ENCODE measurements at places on chromosomes 6 and 20. TPM values are rescaled to one million over a fixed set of nuclear protein-coding genes. Genes with fewer than 3 reads are reported as not detected.

Gene SNX9
- total RNA-seq, result 44.0 TPM

GRCh38 chr6:43077981-43078511 is 1.9 kb downstream of the PTK7 start:
- no peak for DNase-seq
- H3K4me1 ChIP-seq, result peaks cover 13% of the 10 kb centered on the region
- no peaks in the 10 kb centered on the region for H3K36me3 ChIP-seq
- no peaks in the 10 kb centered on the region for H3K27me3 ChIP-seq

Gene HLA-F
- 23.1 TPM for total RNA-seq

DNA sequence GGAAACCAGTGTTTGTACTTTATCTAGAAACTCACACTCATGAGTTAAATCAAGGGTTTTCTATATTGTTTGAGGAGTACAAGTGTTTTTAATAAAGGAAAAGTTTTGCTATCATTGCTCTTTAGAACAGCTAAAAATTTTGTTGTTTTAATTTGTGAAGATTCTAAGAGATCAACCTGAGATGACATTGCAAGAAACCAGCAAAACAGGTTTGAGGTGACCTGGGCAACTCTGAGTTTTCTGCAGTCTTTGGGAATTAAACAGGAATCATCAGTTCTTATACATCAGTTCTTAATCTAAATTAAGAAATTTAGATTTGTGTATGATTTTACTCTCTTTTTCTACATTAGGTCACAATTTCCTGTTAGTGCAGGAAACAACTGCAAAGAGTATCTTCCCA is 114.5 kb downstream of the JAG1 start:
- no peak for DNase-seq
- no peaks in the 10 kb centered on the region for H3K27me3 ChIP-seq
- no peak overlapping the region for H3K4me3 ChIP-seq

Gene TFAP2A
- total RNA-seq, result not detected

Gene SPACA1
- not detected for total RNA-seq

GRCh38 chr6:37277001-37277409 is 19.1 kb upstream of the TMEM217 start:
- peaks cover 20% of the 10 kb centered on the region for H3K4me1 ChIP-seq
- peaks cover 17% of the 10 kb centered on the region for H3K36me3 ChIP-seq
- H3K27ac ChIP-seq, result no peak overlapping the region
- no peak for DNase-seq
- no peak overlapping the region for H3K4me3 ChIP-seq
- H3K27me3 ChIP-seq, result no peaks in the 10 kb centered on the region

DNA sequence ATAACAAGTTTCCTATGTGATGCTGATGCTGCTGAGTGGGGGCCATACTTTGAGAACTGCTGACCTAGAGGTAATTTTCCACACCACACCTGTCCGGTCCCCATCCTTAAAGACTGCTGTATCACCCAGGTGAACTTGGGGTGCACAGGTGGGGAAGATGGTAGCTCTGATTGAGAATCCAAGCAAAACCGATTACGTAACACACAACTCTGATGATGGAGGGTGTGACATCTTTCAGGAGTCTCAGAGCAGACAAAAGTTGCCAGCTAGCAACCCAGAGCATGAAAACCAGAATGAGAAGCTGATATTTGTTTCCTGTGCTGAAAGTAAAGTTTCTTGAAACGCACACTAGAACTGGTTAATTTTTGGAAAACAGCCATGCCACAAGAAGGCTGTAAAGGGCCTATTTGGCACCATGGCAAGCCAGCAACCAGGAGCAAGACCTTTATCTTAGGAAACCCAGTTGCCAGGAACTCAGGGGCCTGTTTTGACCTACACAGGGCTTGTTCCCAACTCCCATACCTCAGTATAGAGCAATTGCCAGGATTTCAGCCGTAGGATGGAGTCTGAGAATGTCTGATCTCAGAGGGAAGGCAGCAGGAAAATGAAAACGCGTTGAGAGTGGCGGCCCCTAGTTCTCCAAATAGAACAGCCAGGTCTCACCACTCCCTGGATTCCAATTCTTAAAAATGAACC is 21.6 kb upstream of the TBC1D7 start:
- H3K27me3 ChIP-seq, result no peaks in the 10 kb centered on the region
- H3K27ac ChIP-seq, result peak overlapping the region; percentile 50
- H3K4me3 ChIP-seq, result no peak overlapping the region
- H3K4me1 ChIP-seq, result peaks cover 3% of the 10 kb centered on the region
- no peaks in the 10 kb centered on the region for H3K36me3 ChIP-seq
- no peak for DNase-seq

DNA sequence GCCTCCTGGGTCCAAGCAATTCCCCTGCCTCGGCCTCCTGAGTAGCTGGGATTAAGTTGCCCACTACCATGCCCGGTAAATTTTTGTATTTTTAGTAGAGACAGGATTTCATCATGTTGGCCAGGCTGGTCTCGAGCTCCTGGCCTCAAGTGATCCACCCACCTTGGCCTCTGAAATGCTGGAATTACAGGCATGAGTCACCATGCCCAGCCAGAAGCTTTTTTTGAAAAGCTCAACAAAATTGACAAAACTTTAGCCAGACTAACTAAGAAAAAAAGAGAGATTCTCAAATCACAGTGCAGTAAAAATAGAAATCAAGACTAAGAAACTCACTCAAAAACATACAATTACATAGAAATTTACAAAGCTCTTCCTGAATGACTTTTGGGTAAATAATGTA is 420.6 kb downstream of the COL12A1 start:
- no peak overlapping the region for H3K27ac ChIP-seq
- peaks cover 2% of the 10 kb centered on the region for H3K4me1 ChIP-seq
- H3K4me3 ChIP-seq, result no peak overlapping the region
- H3K27me3 ChIP-seq, result no peaks in the 10 kb centered on the region
- DNase-seq, result no peak

GRCh38 chr20:54255157-54255556 is 47.3 kb downstream of the PFDN4 start:
- no peaks in the 10 kb centered on the region for H3K36me3 ChIP-seq
- no peak overlapping the region for H3K27ac ChIP-seq
- DNase-seq, result no peak
- H3K4me3 ChIP-seq, result no peak overlapping the region
- no peaks in the 10 kb centered on the region for H3K27me3 ChIP-seq
- H3K4me1 ChIP-seq, result no peaks in the 10 kb centered on the region

DNA sequence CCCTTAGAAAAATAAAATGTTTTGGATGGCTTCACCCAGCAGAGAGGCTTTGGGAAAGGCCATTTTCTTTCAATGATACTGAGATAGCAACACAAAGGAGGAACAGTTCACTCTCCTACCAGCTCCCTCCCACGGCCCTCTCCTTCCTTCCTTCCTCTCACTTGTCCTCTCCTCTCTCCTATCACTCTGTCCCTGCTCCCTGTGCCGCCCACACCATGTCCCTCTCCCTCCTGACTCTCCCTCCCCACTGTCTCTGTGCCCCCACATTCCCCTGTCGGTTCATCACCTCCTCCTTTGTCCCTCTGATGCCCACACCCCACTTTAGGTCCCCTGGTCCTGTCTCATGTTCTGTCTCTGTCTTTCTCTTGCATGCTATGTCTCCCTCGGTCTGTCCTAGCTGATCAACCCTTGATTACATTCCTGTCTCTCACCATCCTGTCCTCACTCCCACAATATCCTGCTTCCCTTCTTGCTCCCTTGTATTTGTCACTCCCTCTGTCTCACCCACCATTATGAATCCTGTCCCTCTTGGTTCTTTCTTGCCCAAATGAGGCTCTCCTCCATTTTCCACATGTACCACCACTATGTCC is 30.1 kb downstream of the ELMO2 start:
- no peaks in the 10 kb centered on the region for H3K27me3 ChIP-seq
- no peaks in the 10 kb centered on the region for H3K36me3 ChIP-seq
- no peak overlapping the region for H3K27ac ChIP-seq
- no peak overlapping the region for H3K4me3 ChIP-seq
- no peak for DNase-seq

- no peaks in the 10 kb centered on the region for H3K36me3 ChIP-seq
- no peak for DNase-seq
- peak overlapping the region; percentile 72 for H3K27ac ChIP-seq
- peak overlapping the region; percentile 76 for H3K4me3 ChIP-seq
- no peaks in the 10 kb centered on the region for H3K27me3 ChIP-seq
Observed at GRCh38 chr6:26088344-26088743, 1.1 kb downstream of the HFE start.

GRCh38 chr6:4670290-4670689 is 105.9 kb upstream of the CDYL start:
- no peaks in the 10 kb centered on the region for H3K27me3 ChIP-seq
- H3K4me1 ChIP-seq, result no peaks in the 10 kb centered on the region
- DNase-seq, result no peak
- no peak overlapping the region for H3K4me3 ChIP-seq

DNA sequence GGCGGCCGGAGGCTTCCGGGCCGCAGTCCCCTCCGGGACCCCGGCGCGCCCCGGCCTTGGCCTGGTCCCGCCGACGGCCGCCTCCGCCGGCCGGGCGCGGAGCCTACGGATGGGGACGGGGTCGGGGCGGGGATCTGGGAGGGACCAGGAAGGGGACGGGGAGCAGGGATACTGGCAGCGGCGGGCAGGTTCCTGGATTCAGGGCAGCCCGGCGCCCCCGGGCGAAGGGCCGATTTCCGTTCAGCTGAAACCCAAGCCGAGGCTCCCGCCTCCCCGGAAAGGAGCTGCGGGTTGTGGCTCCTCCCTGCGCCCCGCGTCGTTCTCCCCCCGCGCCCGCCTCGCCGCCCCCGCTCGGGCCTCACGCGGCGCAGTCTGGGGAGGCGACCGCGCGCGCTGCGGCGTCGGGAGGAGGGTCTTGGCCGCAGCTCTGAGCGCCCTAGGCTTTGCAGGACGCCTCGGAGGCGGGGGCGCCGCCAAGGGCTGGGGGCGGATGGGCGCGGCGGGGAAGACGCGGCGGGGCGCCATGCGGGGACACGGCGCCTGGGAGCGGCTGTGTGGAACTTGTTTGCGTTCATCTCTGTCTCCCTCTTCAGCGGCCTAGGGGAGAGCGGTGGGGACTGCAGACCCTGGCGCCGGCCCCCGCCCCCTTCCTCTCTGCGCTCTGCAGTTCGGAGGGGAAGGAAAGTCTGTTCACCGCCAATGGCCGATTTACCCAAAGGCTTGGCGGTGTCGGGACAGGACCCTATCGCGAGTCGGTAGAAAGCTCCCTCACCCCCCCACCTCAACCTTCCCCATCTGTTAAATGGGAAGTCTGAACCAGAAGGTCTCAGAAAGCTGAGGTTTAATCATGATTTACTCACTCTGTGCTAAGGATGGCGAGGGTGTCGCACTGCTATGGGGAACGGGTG is 22.7 kb upstream of the TMEM181 start:
- no peak overlapping the region for H3K27ac ChIP-seq
- peak; percentile 34 for DNase-seq
- no peaks in the 10 kb centered on the region for H3K36me3 ChIP-seq
- H3K4me3 ChIP-seq, result peak overlapping the region; percentile 57

- H3K4me3 ChIP-seq, result no peak overlapping the region
- H3K27me3 ChIP-seq, result no peaks in the 10 kb centered on the region
- no peak overlapping the region for H3K27ac ChIP-seq
- H3K36me3 ChIP-seq, result no peaks in the 10 kb centered on the region
Observed at GRCh38 chr6:134146268-134147033, 94.0 kb upstream of the SLC2A12 start.

Gene C6orf89
- 54.2 TPM for total RNA-seq

DNA sequence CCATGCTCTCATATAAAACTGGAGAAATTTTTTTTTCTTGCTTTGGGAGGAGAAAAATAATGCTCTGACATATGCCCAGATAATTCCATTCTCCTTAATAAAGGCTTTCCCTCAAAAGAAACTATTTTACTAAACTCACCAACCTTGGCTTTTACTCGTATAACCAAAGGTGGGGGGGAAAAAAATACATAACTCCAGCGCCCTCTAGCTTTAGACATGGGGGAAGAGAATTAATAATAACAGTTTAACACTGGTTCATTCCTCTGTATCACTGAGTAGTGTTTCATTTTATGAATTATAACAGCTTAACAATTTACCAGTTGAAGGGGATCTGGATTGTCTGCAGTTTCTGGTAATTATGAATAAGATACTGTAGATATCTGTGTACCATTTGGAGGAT is 1226.1 kb downstream of the GRIK2 start:
- no peak for DNase-seq
- no peak overlapping the region for H3K27ac ChIP-seq
- no peak overlapping the region for H3K4me3 ChIP-seq
- H3K27me3 ChIP-seq, result no peaks in the 10 kb centered on the region
- no peaks in the 10 kb centered on the region for H3K4me1 ChIP-seq
- no peaks in the 10 kb centered on the region for H3K36me3 ChIP-seq

GRCh38 chr6:129342243-129342642 is 367.7 kb downstream of the ARHGAP18 start:
- no peak overlapping the region for H3K4me3 ChIP-seq
- no peak for DNase-seq
- no peaks in the 10 kb centered on the region for H3K4me1 ChIP-seq
- H3K27ac ChIP-seq, result peak overlapping the region; percentile 43
- H3K27me3 ChIP-seq, result no peaks in the 10 kb centered on the region
- no peaks in the 10 kb centered on the region for H3K36me3 ChIP-seq

Gene FAM209B
- total RNA-seq, result not detected

GRCh38 chr6:42525206-42525605 is 38.6 kb upstream of the UBR2 start:
- H3K36me3 ChIP-seq, result no peaks in the 10 kb centered on the region
- H3K27ac ChIP-seq, result no peak overlapping the region
- H3K27me3 ChIP-seq, result no peaks in the 10 kb centered on the region
- H3K4me3 ChIP-seq, result no peak overlapping the region
- H3K4me1 ChIP-seq, result no peaks in the 10 kb centered on the region
- DNase-seq, result no peak

DNA sequence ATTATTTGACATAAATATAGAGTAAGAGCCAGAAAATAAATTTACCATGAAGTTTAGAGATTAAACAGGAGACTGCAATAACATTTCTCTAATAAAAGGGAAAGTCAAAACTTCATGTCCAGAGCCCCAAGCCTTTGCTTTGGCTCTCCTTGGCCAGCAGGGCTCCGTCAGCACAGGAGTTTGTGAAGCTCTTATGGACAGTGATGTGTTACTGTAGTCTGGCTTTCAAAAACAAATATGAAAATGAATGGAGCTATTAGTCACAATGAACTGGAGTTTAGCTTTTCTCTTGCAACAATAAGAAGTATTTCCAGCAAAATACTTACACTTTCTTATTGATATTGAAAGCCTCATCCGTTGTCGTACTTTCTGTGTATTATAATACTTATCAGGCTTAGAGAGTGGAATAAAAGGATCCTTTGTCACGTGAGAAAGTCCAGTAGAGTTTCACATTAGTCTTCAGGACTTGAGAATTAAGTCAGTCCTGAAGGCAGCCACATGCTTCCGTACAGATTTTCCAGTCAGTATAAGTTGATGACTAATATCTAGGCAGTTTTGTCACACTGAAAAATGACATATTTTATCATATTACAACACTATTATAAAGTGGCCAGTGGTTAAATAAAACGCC is 117.0 kb upstream of the PRL start:
- no peaks in the 10 kb centered on the region for H3K27me3 ChIP-seq
- no peaks in the 10 kb centered on the region for H3K4me1 ChIP-seq
- H3K27ac ChIP-seq, result no peak overlapping the region
- H3K36me3 ChIP-seq, result no peaks in the 10 kb centered on the region

Gene CD164
- 119 TPM for total RNA-seq

- peaks cover 6% of the 10 kb centered on the region for H3K36me3 ChIP-seq
- H3K27me3 ChIP-seq, result no peaks in the 10 kb centered on the region
- no peak overlapping the region for H3K27ac ChIP-seq
- H3K4me3 ChIP-seq, result no peak overlapping the region
- no peaks in the 10 kb centered on the region for H3K4me1 ChIP-seq
Observed at GRCh38 chr6:12136905-12137304, 124.8 kb downstream of the HIVEP1 start.
